ENCODE measurements at places on chromosomes 6 and 20. TPM values are rescaled to one million over a fixed set of nuclear protein-coding genes. Genes with fewer than 3 reads are reported as not detected.
A peak's percentile ranks its signal among the peaks of the same experiment; 100 is the strongest.

DNA sequence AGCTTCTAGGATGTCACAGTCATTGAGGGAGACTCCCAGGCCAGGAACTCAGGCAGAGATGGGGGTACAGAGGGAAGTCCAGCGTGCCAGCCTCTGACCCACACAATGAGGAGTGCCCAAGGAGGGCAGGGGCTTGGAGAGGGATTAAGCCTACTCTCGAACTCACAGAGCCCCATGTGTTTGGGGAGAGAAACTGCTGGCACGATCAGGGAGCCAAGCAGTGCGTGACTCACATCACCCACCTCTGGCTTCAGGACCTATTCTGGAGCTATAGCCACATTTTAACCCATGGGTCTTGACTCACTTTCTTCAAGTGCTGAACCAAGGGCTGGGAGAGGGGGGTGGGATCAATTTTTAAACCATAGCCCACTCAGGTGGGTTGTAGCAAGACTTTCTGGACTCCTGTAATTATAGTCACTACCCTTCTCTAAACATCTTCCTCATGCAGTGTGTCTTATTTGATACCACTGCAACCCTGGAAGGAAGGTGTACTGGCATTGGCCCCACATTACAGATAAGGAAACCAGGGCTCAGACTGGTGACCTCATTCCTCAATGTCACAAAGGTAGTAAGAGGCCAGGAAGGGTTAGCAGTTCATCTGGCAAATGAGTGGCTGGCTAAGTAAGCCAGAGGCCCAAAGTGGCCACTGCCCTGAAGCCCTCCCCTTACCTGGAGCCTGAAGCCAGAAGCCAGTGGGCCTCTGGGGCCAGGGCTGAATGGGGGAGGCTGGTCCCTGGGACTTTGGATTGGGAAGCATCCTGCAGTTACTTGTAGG is 12.0 kb downstream of the FOXP4 start:
- DNase-seq: no peak

GRCh38 chr6:147651249-147652063 is 143.0 kb downstream of the SAMD5 start:
- DNase-seq: no peak

The AHI1 gene
- 19.1 TPM for total RNA-seq

The SRC gene
- 24.2 TPM for total RNA-seq

DNA sequence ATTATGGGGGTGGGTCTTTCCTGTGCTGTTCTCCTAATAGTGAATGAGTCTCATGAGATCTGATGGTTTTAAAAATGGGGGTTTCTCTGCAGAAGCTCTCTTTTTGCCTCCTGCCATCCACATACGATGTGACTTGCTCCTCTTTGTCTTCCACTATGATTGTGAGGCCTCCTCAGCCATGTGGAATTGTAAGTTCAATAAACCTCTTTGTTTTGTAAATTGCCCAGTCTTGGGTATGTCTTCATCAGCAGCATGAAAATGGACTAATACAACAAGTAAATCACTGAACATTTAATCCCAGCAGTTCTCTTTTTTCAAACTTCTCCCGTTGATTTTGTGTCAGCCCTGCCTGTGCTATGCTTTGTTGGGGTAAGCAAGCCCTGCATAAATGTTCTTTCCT is 95.2 kb downstream of the FAM217A start:
- DNase-seq: no peak

DNA sequence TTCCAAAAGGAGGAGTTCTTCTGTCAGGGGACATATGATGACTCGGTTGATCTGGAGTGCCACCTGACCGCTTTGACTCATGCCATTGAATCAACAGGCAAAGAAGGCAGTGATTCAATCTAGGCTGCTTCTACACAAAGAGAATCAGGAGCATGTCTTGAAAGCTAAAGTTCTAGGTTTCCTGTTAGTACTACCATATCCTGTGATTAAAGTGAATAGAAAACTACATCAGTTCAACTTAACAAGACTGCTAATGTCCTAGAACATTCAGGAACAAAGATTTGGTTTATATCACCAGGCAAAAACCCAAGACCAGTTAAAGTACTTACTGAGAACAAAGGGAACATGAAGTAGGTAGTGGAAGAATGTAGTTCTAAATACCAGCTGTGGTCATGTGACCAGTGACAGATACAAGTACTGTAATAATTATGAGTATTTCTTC is 216.8 kb upstream of the SGK1 start:
- DNase-seq: peak; percentile 41

GRCh38 chr6:146902846-146903245 is 301.4 kb upstream of the STXBP5 start:
- peak; percentile 28 for DNase-seq

DNA sequence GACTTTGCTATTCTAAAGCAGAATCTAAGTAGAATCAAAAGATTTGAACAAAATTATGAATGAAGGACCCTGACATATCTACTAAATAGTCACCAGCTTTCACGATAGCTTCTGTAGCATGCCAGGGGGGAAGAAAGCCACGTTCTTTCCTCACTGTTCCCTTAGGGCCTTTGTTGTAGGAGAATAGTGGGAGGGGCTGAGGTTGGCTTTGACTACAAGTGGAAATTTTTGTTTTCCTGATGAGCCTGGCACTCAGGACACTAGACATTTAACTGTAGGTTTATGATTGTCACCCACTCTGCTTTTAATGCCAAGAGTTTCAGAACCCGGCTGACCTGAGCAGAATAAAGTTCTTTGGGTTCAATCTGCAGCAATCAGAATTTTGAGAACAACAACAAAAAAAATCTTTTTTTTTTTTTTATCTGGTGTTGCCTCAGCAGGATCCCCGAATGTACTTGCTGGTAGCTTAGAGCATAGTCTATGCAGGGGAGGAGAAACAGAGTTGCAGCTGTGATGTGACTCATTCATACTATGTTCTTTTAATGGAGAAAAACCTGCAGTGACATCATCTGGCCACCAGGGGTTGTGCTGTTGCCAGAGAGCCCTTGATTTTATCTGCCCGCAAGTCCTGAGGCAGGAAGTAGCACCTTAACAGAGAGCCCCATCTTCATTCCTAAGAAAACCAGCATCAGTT is 38.5 kb downstream of the TPD52L1 start:
- peak; percentile 85 for DNase-seq

- no peak for DNase-seq
These were observed 19.5 kb downstream of the DUSP22 start for GRCh38 chr6:311679-312220.

The TRIM38 gene
- total RNA-seq: 7.5 TPM

- no peak for DNase-seq
These were observed 1.4 kb downstream of the NKX2-4 start for GRCh38 chr20:21395666-21396598.

The TMEM170B gene
- total RNA-seq: 0.14 TPM

The PLEKHG1 gene
- total RNA-seq: not detected

GRCh38 chr6:32854376-32855178 is 585 bp downstream of the PSMB9 start:
- DNase-seq: no peak

DNA sequence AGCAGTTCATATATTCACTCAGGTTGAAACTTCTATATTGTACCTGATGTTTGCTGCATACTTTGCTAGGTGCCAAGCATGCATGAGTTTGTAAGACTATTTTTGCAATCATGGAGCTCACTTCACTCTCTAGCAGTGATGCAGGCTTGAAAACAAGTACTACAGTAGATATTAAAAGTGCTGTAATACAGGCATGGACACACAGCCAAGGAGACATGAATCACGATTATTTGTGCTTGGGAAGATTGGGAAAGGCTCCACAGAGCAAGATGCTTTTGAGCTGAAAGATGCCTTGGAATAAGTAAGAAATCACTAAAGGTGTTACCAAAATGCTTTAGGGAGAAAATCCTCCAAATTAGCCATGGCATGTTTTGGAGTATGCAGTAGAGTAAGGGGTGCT is 427.4 kb downstream of the UTRN start:
- DNase-seq: peak; percentile 24

DNA sequence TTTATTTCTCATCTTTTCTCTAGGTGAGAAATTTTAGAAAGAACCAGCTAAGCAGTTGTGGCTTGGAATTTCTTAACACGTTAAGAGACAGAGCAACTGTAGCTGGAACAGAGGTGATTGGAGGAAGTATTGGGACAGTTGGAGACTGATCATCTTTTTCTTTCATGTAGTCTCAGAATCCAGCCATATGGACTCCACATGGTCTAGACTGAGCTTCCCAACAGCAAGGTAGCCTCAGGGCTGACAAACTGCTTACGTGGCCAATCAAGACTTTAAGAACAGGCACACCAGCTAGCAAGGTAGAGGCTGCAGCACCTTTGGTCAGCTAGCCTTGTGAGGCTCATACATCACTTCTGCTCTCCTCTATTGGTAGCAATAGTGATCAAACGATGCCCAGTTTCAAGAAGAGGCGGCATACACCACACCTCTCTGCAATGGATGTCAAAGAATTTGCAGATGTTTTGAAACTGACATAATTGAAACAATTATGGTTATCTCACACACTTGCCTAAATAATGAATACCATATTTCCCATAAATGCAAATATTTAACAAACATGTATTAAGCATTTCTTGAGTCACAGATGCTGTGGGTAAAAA is 590.5 kb upstream of the SLC35B3 start:
- no peak for DNase-seq

The C4B gene
- total RNA-seq: 1.4 TPM

- no peak for DNase-seq
These were observed 17.3 kb downstream of the BMP2 start for GRCh38 chr20:6784767-6785166.

- DNase-seq: no peak
These were observed 43.4 kb downstream of the RALY start for GRCh38 chr20:34037121-34037520.

GRCh38 chr6:87766211-87766610 is 64.2 kb upstream of the AKIRIN2 start:
- DNase-seq: no peak

The RAET1E gene
- 0.26 TPM for total RNA-seq

The ATXN1 gene
- total RNA-seq: 36.1 TPM

DNA sequence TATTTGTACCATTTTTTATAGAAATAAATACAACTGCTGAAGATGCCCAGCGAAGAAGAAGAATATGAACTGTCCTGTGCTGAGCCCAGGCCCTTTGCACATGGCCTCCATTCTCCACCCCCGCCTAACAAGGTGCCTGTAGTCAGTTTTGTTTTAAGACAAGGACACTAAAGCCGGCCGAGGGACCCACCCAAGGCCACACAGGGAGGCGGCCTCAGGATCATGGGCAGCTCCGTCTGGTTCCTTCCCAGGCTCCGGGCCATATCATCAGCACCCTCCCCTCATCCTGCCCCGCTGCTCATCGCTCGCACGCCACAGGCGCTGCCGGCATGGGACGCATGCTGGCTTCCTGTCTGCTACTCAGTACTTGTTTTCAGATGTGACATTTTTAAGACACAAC is 21.3 kb downstream of the PSMG4 start:
- DNase-seq: no peak

The LIN28B gene
- not detected for total RNA-seq

DNA sequence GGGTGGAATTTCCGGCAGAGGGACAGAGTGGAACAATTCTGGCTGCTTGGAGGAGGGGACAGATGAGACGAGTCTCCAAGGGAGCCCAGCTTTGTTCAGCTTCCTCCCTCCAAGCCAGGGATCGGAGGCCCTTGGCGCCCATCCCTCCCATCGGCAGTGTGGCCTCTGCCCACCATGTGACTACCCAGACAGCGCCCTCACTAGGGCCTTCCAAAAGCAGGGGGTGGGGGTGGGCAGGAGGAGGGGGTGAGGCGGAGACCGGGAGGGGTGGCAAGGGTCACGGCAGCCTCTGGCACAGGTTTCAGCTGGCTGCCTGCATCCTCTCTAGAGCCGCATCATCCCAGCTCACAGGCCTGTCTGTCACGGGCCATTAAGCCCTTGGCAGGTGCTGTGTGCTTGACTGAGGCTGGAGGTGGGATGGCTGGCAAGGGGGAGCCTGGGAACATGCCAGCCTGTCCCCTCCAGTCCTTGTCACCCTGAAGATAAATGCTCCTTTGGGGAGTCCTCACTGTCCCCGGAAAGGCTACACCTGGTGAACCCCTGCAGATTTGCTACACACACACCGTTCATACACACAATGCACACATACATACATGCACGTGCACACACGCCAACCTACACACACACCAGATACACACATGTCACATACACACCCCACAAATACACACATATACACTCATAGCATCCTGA is 6.2 kb upstream of the FGD2 start:
- DNase-seq: no peak

The SPAG4 gene
- total RNA-seq: 3.0 TPM

The CD93 gene
- total RNA-seq: not detected

GRCh38 chr6:150069706-150070105 is 785 bp upstream of the ULBP3 start:
- no peak for DNase-seq

The DACT2 gene
- total RNA-seq: not detected

The RIMS1 gene
- total RNA-seq: 2.1 TPM

DNA sequence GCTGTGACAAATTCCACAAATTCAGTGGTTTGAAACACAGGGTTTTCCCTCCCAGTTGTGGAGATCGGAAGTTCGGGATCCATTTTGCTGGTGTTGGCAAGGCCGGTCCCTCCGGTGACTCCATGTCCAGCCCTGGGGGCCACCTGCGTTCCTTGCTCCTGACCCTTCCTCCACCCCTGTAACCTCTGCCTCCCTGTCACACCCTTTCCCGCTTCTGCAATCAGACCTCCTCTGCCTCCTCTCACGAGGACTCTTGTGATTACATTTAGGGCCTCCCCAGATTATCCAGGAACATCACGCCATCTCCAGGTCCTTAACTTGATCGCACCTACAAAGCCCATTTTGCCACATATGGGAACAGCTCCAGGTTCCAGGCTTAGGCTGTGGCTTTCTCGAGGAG is 12.5 kb downstream of the RPS6KA2 start:
- no peak for DNase-seq

DNA sequence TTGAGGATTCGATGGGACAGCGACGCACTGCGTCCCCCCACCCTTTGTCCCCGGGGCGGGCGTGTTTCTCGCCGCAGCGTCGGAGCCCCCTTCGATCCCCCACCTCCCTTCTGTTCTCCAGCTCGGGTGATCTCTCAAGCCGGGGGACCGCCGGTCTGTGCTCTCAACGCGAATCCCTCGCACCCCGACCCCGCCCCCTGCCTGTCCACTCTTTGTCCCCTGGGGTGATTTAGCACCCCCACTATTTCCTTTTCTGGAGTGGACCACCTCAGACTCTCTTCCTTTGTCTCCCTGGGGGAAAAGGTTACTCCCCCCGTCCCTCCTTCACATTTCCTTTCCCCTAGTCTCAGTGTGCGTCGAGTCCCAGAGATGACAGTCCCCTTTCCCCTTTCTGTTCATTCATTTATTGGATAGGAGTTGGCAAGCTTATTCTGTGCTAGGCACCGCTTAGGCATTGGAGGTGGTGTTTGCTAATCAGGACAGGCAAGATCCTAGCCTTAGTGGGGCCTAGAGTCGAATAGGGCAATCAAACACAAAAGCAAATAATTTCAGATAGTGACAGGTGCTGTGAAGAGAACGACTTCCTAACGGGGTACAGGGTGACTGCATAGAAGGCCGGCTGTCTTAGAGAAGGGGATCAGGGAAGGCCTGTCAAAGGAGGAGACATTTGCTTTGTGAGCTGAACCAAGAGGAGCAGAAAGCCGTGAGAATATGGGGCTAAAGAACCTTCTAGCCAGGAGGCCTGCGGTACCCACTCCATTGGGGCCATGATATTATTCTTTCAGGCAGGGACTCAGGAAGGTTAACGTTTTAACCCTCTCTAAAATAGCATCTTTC is 741 bp downstream of the PTPN1 start:
- no peak for DNase-seq

The CD40 gene
- 2.4 TPM for total RNA-seq
